ENCODE measurements at places on chromosomes 12 and 14. TPM values are rescaled to one million over a fixed set of nuclear protein-coding genes. Genes with fewer than 3 reads are reported as not detected.

DNA sequence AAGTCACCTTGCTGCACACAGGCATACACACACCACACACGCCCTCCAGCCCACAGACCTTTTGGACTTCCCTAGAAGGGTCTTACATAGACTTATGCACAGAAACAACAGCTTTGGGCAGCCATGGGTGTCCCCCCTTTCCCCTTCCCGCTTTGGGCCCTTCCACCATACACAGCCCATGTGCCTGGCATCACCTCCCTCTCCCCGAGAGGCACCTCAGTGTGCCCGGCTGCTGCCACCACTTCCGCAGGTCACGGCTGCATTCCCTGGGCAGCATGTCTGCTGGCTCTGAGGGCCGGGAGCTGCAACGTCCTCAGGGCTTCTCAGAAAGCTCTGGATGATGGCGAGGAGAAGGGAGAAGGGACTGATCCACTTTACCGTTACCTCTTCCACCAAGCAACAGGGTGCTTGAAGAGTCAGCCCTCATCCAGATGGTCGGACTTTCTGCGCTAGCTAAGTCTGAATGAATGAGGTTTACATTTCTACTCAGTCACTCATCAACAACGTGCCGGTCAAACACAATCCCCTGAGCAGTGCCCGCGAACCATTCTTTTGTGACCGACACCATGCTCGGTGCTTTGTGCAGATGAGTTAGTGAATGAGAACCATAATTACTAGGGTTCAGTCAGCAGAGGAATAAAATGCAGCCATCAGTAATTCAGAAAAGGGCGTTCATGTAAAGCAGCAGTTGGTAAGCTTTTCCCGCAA lies 72.2 kb upstream of the BCL11B start:
- no peak for DNase-seq

DNA sequence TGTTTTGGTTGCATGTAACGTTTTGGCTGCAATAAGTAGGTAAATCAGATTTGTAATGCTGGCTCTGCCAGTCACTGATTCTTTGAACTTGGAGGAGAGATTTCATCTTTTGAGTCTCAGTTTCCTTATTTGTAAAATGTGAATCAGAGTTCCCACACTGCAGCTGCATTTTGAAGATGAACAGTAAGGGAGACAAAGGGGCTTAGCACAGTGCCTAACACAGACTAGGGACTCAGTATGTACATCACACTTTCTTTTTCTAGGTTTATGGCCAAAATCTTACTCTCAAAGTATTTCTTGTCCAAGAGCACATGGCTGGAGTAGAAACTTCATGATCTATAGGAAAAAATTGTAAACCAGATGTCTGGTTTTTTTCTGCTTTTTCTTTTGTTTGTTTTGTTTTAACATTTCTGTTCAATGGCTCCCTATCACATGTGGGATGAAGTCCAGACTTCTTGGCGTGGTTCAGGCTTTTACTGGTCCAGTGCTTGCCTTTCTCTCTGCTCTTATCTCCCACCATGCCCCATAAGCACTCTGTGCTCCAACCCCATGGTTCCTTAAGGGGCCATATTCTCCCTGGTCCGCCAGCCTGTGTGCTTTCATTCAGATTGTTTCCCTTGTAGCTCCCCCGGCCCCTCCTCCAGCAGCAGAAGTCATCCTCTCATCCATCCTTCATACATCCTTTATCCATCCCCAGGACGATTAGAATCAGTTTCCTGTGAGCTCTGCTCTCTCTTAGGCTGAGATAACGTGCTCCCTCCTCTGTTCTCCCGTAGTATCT lies 58.0 kb downstream of the SYNE2 start:
- no peak for DNase-seq

GRCh38 chr12:41011939-41012338 lies 176.2 kb upstream of the PDZRN4 start:
- no peak for DNase-seq

- no peak for DNase-seq
Observed at GRCh38 chr14:103144085-103144484, 20.8 kb downstream of the TNFAIP2 start.

- no peak for DNase-seq
Observed at GRCh38 chr14:23546450-23547035, 5.0 kb downstream of the ZFHX2 start.

- peak; percentile 90 for DNase-seq
Observed at GRCh38 chr12:124940393-124941169, 26.1 kb upstream of the UBC start.

DNA sequence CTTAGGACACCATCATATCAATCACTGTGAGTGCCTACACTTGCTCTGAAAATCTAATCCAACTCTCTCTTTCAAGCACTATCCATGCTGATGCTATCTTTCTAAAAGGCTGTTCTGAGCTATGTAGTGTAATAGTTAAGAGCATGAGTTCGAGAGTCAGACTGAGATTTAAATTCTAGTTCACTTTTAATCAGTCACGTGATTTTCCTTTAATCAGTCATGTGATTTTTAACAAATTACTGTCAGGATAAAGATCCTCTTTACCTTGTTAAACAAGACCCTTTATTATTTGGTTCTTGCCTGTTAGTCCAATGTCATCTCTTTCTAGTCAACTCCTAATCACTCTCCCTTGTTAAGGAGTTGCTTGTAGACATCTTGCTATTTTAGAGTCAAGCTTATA lies 653.0 kb downstream of the RPL10L start:
- DNase-seq, result no peak

DNA sequence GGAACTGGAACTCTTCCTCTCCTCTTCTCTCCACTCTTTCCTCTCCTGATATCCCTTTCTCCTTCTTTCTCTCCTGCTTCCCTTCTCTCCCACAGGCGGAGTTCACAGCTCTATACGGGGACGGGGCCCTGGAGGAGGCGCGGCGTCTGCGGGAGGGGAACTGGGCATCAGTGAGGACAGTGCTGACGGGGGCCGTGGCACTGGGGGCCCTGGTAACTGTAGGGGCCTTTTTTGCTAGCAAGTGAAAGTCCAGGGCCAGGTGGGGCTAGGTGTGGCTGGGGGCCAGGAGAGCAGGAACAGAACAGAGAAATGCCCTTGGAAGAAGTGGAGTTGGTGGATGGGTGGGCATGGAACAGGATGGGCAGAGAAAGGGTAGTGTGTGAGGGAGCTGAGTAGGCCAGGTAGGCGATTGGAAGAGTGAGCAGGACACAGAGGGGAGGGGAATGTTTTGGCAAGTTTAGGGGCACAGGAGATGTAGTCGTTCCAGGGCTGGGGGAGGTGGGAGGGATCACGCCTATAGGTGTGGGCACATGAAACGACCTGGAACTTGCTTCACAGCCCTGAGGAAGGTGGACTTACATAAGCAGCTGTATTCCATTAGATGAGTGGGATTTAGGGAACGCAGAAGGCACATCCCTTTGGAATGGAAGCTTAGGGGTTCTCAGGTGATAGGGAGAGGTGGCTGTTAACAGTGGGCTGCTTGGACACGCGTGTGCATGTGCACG lies 2.2 kb downstream of the BCL2L2 start:
- no peak for DNase-seq

DNA sequence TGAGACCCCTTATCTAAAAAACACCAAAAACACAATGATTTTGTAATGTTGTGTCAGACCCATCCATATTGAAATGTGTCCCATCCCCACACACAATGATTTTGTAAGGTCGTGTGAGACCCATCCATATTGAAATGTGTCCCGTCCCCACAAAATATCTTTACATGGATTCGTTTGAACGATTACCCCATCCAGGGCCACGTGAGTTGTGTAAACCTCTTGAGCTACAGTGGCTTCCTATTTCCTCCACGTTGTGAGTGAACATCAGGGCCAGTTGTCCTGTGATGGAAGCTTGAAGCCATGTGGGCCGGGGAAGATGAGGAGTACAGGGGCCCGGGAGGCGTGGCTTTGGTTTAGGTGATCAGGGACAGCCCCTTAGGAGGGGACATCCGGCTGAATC lies 27.0 kb upstream of the ULK1 start:
- no peak for DNase-seq

- no peak for DNase-seq
Observed at GRCh38 chr12:124015494-124016461, 42.8 kb downstream of the ZNF664 start.

DNA sequence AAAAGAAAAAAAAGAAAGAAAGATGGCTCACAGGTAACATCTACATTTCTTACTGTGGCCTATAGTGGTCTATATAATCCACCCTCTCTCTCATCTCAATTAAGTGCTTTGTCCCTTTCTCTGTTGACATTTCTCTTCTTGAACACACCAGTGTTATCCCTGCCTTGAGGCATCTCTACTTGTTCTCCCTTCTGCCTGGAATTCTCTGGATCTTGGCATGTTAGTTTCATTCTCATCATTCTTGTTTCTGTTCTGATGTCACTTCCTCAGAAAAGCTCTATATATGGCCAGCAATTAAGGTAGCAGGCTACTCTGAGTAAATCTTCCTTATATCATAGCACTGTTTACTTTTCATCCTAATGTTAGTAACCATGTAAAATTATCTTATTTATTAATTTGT lies 155.7 kb upstream of the PDZRN4 start:
- no peak for DNase-seq

DNA sequence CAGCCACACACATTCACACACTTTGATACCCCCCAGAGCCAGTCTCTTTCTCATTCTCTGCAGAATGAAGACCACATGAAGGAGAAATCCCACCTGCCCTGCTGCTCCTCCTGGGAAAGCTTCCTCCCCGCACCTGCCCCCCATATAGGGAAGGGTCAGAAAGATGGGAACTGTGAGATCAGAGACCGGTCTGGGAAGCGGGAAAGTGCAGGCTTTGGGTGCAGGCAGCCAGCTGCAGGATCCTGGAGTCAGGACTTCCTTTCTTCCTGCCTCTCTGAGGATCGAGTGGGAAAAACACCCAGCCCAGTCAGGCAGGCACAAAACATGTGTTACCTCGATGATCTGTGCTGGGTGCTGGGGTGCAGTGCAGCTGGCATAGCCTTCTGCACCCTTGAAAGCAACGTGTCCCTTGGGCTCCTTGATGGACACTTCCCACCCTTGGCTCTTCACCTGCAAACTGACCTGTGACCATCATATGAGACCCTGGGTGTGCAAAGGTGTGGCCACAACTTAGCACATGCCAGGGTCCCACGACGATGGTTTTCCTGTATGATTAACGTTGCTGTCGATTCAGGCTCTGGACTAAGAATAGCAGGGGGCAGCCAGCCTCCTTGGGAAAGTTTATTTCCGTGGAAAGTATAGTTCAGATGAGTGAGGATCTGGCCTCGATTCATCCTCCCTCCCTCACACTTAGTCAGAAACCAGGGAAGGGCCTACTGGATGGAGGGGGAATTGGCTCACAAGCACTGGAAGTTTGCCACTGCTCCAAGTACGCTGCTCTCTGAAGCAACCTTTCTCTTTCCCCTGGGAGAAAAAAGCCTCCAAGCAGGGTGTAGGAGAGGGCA lies 105.4 kb upstream of the MED13L start:
- no peak for DNase-seq

DNA sequence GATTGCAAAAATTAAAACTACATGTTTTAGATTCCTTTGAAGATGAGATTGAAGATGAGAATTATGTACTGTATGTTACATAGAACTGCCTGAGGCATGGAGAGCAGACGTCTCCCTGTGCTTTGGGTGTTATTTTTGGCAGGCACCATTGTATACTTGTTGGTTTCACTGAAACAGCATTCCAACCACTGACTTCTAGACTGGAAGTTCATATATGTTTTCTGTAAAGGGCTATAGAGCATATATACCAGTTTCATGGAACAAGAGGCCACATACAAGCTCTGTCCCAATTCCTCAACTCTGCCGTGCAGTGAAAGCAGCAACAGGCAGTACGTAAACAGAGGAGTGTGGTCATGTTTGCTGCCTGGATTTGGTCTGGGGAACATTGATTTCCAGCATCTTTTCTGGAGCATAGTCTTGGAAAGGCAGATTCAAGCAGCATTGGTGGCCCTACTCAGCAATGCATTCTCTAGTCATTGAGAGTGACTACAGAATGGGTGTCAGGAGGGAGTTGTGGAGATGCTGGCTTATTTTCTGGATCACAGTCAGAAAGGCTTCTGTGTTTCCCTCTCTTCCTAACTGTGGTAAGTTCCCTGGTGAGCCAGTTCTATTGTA lies 57.6 kb upstream of the CNTN1 start:
- no peak for DNase-seq

GRCh38 chr14:41609704-41610183 lies 3.1 kb downstream of the LRFN5 start:
- DNase-seq, result peak; percentile 86

DNA sequence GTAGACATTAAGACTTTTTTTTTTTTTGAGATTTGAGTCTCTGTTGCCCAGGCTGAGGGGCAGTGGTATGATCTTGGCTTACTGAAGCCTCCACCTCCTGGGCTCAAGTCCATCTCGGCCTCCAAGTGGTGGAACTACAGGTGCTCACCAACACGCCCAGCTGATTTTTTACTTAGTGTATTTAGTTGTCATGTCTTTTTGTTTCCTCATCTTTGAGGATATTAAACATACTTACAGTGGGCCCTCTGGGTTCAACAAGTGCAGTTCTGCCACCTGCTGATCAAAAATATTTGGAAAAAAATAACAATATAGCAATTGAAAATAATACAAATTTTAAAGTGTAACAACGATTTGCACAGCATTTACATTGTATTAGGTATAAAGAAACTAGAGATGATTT lies 4.4 kb upstream of the B4GALNT1 start:
- peak; percentile 19 for DNase-seq

DNA sequence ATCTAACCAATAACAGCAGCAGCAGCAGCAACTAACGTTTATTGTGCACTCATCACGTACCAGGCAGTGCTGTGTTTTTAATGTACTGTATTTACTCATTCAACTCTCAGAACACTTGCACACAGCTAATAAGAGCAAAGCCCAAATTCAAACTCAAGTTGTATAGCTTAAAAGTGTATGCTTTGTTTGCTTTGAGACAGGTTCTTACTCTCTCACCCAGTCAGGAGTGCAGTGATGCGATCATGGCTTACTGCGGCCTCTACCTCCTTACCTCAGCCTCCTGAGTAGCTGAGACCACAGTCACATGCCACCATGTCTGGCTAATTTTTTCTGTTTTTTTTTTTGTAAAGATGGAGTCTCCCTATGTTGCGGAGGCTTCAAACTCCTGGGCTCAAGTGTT lies 105.4 kb downstream of the PAPLN start:
- DNase-seq, result no peak

GRCh38 chr14:36398463-36399291 lies 78.2 kb upstream of the MBIP start:
- DNase-seq, result no peak

DNA sequence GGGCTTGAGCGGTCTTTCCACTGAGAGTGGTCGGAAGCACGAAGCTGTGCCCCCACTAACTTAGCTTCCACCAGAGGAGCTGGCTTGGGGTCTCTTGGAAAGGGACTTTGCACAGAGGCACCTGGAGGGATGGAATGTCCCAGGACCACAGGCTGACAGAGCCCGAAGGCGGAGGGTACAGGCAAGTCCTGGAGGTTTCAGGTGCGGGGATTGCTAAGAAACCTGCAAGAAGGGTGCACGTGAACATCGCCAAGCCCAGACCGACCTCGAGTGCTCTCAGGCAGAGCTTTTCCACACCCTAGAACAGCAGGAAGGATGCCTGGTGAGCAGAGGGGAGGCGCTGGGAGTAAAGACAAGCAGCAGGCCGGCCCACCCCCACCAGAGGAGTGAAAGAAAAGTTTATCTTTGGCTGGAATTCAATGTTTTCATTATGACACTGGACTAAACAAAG lies 61.6 kb downstream of the SERPINA3 start:
- no peak for DNase-seq

The MDGA2 gene
- 1.9 TPM for total RNA-seq

The OS9 gene
- total RNA-seq, result 1,701 TPM

The PRB2 gene
- not detected for total RNA-seq

The LBHD2 gene
- not detected for total RNA-seq

The SOAT2 gene
- total RNA-seq, result not detected

The DDN gene
- 5.5 TPM for total RNA-seq

The GDF11 gene
- 10.5 TPM for total RNA-seq

The PRKD1 gene
- 11.6 TPM for total RNA-seq

The STAB2 gene
- total RNA-seq, result 0.73 TPM

The FGF6 gene
- total RNA-seq, result not detected

The TMCC3 gene
- 2.4 TPM for total RNA-seq
